ENCODE measurements at places on chromosomes 3 and 15. TPM values are rescaled to one million over a fixed set of nuclear protein-coding genes. Genes with fewer than 3 reads are reported as not detected.

Gene PLSCR2
- not detected for total RNA-seq

Gene PDHB
- 58.8 TPM for total RNA-seq

GRCh38 chr3:46695962-46696894, 2.7 kb upstream of the ALS2CL start:
- DNase-seq, result peak; percentile 18

GRCh38 chr3:48896936-48897335, 1.7 kb downstream of the SLC25A20 start:
- no peak for DNase-seq

DNA sequence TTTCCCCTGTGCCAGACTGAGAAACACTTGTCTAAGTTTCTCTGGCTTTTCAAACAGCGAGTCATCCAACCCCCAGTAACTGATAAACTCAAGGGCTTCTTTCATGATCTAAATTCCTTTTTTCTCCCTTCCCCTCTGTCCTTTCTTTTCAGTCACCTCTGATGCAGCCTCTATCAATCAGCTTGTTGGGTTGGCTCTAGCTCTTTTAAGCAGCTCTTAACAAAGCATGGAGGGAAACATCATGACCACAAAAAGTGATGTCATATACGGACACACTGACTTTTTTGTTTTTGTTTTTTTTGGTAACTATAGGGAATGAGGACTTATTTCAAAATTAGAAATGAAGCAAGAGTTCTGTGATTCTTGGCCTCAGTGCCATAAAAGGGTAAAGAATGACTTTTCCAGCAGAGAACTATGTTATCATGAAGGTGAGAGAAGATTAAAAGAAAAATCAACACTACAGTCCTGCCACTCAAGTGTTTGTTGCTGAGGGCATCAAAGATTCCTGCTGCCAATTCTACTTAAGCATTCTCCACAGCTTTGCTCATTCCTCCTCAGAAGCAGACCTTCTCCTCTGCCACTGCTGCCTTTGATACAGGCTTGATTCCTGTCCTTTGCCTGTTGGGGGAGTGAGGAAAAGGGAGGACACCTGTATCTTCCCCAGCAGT, 457.0 kb upstream of the ONECUT1 start:
- DNase-seq, result no peak

GRCh38 chr3:186444288-186444687, 82.3 kb upstream of the DGKG start:
- no peak for DNase-seq

Gene RFTN1
- total RNA-seq, result 125 TPM

GRCh38 chr3:69739204-69740102, at the start of gene MITF:
Gene MITF, plus strand, starts transcription at chr3:69739464. Its CDS starts 134 bp downstream, at chr3:69739598.
- DNase-seq, result peak; percentile 69

- DNase-seq, result no peak
Measured at GRCh38 chr3:175433026-175433674, 574.0 kb downstream of the NAALADL2 start.

DNA sequence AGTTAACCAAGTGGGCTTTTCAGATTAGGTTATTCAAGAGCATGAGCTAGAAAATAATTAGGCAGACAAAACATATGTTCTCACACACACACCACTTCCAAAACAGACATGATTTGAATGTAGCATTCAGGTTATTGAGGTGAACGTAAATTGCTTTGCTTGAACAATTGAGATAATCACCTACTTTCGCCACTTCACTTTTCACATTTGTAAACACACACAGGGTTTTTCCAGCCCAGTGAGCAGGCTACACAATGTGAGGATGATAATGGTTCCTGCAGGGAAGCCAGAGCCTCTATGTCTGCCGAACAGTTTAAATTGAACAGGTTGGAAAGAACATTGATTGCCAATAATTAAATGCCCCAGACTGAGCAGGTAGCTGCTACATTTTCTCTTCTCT, 560.8 kb downstream of the OCA2 start:
- DNase-seq, result no peak

DNA sequence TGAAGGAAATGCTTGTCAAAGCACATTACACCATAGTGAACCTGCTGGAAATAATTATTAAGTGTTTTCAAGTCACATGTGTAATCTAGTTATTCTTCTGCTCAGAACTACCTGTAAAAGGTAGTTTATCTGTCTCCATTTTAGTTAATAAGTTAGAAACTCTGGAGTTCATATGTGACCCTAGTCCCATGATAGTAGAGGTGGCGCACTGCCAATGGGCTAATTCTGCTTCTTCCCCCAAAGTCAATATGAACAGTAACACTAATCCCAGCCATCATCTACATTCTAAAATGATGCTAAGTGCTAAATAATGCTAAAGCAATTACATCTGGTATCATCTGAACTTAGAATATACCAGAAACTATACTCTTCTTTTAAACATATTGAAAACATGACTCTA, 361.0 kb upstream of the NECTIN3 start:
- no peak for DNase-seq

GRCh38 chr15:89576417-89576773, 1.1 kb downstream of the TICRR start:
- no peak for DNase-seq

Gene KY
- not detected for total RNA-seq

DNA sequence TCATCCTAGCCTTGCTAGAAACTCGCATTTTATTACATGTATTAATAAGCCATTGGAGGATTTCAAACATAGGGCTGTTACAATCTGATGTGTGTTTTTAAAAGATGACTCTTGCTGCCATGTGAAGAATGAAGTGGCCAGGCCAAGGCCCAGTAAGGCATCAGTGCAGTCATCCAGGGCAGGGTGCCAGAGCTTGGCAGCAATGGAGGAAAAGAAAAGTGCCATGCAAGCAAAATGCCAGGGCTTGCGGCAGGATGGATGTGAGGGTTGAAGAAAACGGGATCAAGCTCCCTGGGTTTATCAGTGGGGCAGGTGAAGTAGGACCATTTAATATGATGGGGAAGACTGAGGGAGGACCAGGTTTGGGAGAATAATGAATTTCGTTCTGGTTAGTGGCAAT, 183.6 kb downstream of the MINAR1 start:
- DNase-seq, result no peak

Gene POPDC2
- total RNA-seq, result 2.1 TPM

Data from activated CD8-positive, alpha-beta T cell treated with anti-CD3 and anti-CD28 coated beads for 36 hours (primary cell).